ENCODE measurements at places on chromosomes 5 and 9.

DNA sequence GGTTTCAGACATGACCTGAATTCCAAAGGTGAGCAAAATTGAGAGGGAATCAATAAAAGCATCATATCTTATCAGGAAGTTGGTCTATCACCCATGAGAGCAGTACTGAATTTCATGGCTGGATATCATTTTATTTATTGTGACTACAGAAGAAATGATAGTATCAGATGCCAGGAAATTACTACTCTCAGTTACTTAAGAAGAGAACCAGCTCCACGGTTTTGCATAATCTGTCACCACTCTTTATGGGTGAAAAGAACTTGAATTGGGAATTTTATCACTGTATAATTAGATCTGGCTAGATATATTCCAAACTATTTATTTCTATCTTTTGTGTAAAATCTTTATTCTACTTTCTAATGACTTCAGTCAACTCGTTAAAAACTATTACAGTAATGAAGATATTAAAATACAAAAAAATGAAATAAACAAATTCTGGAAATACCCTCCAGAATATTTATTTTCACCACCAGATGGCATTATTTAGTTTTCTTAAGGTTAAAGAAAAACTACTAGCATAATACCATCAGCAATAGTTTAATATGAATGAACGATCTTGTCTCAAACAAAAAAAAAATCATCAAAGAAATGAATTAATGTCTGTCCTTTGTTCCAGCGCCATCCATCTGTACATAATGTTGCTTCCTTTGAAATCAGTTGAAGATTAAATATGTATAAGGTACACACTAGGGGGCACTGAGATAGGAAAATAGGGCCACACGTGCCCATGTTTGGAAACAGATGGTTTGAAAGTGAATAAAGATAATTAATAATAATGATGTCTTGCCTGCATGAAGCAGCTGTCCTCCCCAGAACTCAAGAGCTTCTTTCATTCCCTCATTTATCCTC, 84.7 kb upstream of the SLCO6A1 start:
- no peak for DNase-seq

- DNase-seq = no peak
Observed at GRCh38 chr5:126846744-126847455, 70.0 kb downstream of the LMNB1 start.

DNA sequence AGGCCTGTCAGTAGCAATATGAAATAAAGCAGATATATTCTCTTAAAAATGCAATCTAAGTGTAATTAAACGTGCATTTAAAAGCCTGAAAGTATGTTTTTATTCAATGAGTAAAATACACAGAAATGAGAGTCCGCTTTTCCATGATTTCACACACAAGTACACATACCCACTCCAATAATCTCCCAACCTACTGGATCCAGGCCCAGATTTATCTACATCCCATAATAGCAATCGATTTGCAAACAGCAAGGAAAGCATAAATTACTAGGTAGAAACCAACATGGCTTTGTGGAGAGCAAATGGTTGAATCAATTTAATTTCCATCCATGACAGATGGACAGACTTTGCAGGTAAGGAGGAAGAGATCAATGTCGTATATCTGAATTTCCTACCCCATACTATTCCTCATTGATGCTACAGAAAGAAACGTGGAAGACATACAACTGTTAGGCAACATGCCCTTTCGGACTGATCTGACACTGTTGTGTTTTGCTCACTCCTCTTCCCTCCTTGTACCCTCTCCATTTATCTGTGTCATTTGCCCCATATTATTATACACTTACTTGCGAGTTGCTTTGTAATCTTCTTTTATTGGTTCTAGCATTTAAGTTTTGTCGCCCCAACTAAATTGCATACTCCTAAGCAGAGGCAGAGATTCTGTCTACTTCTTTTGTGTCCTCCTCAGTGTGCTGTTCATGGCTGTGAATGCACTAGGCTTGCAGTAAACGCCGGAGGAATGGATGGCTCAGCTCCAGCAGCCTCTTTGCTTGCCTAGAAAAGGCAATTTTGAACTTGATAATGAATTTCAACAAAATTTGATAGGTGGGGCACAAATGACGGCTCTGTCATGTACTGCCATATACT, 133.6 kb downstream of the NFIB start:
- no peak for DNase-seq

DNA sequence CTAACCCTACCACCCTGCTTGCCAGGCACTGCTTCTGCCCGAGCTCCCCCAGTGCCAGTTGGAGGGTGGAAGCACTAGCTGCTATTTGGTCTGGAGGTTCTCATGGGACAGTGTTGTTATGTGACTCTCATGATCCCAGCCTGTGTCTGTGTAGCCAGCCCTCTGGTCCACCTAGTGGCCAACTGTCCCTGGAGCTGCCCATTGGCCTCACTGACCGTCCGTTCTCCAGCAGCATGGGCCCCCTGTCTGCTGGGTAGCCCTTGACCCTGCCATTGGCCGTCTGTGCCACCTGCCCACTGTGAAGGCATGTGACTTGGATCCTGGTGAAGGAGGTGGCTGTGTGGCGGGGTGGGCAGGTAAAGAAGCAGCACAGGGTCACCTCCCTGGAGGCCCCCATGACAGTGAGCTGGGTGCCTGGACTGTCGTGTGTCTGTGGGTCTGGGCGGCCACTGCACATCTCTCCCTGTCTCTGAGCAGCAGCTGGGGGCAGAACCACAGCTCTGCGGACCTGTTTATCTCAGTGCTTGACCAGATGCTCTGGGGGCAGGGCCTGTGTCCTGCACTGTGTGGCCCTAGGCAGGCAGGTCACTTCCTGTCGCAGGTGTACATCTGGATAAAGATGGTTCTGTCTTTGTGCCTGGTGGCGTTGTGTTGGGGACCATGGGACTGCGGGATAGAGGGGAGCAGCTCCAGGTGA, 11.4 kb downstream of the PHF2 start:
- DNase-seq = no peak

DNA sequence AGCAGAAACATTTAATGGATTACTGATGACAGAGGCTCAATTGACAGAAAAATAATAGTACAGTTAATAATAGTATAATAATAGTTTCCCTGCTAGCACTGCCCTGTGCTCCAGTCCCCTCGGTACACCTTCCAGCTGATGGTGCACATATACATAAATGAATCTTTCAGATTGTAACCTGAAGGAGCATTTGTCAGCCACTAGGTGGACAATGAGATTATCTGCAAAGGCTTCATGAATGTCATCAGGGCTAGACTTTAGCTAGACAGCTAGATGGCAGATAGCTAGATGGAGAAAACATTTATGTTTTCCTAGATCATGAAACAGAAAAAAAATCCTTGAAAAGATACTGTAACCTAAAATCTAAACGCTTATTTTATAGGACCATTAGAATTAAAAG, 304.4 kb upstream of the SMC2 start:
- no peak for DNase-seq

DNA sequence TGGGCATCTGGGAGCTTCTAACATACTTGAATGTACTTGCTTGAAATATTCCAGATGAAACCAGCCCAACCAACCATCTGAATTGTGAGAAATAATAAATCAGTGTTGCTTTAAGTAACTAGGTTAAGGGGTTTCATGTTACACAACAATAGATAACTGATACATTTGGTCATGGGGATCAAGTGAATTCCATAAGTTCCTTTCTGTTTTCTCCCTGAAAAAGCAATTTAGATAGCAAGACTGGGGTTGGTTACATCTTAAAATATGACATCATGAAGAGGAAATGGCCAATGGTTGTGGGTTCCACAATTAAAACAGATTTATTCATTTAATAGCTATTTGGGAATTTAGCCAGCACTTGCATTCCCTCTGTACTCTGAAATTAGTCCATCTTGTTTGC, 559.7 kb downstream of the TLR4 start:
- DNase-seq = no peak

DNA sequence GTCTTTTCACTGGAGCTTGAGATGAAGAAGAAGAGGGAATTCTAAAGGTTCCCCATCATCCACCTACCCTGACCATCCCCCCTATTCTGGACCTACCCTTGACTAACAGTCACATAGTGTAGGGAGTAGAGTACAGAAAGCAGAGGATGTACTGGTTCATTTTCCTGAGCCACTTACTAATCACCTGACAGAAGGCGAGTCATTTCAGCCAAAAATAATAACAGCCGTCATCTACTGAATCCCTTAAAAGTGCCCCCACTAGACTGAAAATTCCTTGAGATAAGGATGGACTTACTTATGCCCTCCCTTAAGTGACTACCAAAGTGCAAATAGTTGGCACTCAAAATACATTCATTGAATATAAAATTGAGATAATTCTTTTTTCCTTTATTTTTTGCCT, 112.2 kb downstream of the FOXD1 start:
- DNase-seq = no peak

DNA sequence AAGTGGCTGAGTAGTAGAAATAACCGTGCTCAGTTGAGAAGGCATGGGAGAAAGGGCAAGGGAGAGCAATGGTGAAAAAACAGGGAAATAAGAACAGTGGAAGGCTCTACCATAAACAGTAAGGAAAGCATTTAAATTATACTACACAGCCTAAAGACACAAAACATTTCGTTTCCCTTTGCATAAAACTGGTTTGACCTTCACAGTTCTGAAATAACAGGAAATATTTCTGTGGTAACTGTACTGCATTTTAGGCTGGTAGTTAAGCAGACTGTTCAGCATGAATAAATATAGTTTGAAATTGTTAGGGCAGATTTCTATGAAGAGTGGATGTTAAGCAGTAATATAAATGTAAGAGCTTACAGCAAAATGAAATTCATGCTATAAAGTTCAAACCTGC, 147.5 kb downstream of the CSNK1G3 start:
- no peak for DNase-seq

DNA sequence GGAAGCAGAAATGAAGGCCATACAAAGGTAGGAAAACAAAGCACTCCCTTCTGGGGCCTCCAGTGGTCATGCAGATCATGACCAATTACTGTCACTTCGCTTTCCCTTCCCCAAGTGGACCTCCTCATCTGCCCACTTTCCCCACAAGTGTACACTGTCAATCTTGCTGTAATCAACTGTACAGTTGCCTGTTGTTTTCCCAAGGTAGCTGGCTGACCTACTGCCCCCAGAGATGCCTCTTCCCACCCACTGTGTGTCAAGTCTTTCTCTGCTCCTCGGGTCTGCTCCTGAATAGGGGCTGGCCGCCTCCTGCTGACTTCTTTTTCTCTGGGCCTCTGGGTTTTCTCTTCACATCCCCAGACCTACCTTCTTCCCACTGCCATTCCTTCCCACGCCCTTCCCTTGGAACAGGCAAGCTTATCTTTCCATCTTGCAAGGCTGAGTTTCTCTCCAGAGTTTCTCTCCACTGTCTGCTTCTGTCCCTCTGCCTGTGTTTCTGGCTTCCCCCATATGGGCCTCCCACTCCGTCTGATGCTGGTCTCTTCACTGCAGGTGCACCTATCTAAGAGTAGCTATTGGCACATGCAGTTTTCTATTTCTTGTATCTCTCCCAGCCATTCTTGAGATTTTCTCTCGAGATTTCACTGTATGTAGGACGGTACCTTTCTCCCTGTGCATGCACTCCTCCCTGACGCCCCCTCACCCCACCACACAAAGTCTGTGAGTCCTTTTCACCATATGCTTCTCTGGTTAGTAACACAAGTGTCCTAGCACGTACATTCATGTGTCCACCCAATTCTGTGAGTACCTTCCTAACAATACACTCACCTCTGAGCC, 2.4 kb downstream of the ELL2 start:
- DNase-seq = no peak

DNA sequence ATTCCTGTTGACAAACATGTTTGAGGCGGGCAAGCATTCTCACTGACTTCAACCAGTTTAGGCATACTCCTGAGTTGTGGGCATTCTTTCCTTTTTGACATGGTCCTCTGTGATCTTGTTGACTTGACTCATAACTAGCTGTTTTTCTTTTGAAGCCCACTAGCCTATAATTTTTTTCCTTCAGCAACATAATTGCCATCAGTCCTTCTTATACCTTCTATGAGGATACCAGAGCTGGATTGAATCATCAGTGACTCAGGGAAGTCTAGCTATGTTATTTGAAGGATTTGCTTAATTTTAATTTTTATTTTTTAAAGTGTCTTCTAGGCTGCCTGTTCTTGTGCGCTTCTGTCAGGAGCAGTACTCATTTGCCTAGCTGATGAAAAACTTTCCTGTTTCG, 259.5 kb downstream of the NR3C1 start:
- DNase-seq = no peak

- DNase-seq = no peak
Observed at GRCh38 chr9:106758911-106759310, 104.1 kb upstream of the ZNF462 start.

GRCh38 chr5:67857502-67857901, 358.1 kb upstream of the PIK3R1 start:
- DNase-seq = no peak

GRCh38 chr5:1431896-1432295, 13.3 kb downstream of the SLC6A3 start:
- DNase-seq = no peak

DNA sequence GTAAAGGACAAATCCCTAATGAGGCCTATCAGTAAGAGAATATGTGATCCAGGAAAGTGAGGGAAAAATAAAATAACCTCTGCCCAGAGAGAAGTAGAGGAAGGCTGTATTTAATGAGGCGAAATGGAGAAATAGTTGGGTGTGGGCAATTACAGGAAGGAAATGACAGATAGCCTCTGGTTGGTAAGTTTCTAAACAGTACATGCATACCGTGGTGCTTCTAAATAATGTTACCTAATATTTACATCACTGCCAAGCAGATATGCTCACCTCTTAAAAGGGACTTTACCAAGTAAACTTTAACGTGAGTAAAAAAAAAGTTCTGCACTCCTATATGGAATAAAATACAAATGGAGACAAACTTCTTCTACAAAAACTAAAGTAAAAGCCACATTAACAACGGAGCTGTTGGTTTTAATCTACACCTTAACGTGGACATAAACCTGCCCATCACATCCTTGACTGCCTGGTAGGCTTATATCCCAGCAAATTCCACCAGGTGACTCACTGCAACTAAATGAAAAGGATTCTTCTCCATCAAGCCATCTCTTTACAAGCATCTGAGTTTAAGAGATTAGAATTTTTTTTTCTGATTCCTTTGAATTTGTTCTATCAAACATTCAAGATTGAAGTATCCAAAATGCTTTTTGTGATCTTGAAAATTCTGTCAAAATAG, 12.4 kb downstream of the NFIL3 start:
- DNase-seq = no peak

- DNase-seq = no peak
Observed at GRCh38 chr5:80269991-80270438, 14.2 kb upstream of the SERINC5 start.

DNA sequence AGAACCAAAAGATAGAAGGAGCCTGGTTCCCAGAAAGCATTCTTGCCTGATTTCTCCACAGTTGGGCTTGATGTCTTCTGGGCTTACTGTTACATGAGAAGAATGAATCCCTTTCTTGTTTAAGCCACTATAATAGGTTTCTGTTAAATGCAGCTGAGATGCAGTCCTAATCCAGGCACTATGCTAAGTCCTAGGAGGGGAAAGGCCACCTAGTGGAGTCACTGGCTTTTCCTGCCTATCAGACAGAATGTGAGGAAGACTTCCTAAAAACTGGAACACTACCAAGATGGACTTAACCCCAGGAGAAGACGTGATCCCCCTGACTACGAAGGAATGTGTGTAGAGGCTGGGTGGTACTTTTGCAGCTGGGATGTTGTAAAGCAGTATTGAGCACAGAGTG, 34.3 kb upstream of the FSD1L start:
- no peak for DNase-seq

Measured in GDM1 (cell line).